Activated T-cell treated with anti-CD3 and anti-CD28 coated beads, Interleukin-2, amount 50 U/mL, for 1 hour (primary cell): ENCODE measurements at places on chromosomes 16 and 17.
A peak's percentile ranks its signal among the peaks of the same experiment; 100 is the strongest.

GRCh38 chr17:69357701-69358100 lies 30.8 kb upstream of the ABCA5 start:
- DNase-seq: no peak

- DNase-seq: no peak
Observed at GRCh38 chr16:17304106-17304490, 166.7 kb downstream of the XYLT1 start.

GRCh38 chr17:75272848-75273184 lies 1.8 kb upstream of the MIF4GD start:
- no peak for DNase-seq

- DNase-seq: no peak
Observed at GRCh38 chr17:7405350-7406234, 1.7 kb upstream of the TMEM256 start.

DNA sequence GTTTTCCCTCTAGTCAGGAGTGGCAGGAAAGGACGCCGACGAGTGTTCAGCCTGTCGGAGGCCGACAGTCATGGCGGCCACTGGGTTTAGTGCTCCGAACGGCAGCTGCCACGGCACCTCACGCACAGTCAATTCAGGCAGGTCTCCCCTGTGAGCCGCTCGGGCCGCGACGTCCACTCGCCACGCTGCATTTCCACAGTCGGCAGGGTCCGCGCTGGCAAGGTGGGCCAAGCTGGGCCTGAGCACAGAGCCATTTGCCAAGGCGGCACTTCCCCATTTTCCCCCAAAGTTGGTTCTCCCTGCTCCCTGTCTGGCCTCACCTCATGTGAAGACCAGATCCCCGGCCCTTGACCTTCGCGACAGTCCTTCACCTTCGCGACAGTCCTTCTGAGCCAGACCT lies 81.9 kb downstream of the SOCS1 start:
- no peak for DNase-seq

- no peak for DNase-seq
Observed at GRCh38 chr16:5042574-5043171, 8.9 kb upstream of the NAGPA start.

DNA sequence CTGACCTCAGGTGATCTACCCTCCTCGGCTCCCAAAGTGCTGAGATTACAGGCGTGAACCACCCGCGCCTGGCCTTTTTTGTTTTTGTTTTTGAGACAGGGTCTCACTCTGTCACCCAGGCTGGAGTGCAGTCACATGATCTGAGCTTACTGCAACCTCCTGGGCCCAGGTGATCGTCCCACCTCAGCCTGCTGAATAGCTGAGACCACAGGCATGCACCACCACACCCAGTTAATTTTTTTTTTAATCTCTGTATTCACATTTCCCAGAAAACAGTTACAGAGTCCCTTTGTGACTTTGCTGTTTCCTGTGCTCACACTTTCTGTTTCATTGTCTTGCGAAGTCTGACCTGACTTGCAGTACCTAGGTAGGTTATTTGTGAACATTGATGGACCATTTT lies 2.7 kb downstream of the CLUAP1 start:
- DNase-seq: peak; percentile 63

DNA sequence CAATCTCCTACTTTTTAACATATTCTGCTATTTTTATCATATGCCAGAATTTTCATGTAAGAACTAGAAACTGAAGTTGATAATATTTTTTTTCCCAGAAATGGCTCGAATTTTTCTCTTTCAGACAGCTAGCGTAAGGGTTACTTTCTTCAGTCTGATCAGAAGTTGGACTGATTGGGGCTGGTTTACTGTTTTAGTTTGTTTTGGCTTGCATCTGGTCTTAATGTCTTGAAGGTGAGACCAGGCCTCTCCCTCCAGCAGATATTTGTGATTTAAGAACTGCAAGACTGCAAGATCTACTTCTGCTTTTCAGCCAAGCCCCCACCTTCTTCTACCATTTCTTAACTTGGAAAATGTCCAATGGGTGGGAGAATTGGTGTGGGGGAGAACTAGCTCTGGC lies 266.4 kb downstream of the HAPSTR1 start:
- no peak for DNase-seq
